Left lung (tissue), 14 donors: ENCODE measurements at places on chromosomes 1 and 21. TPM values are rescaled to one million over a fixed set of nuclear protein-coding genes. Genes with fewer than 3 reads are reported as not detected.
A peak's percentile ranks its signal among the peaks of the same experiment; 100 is the strongest.

GRCh38 chr1:90382161-90382560 is 334.9 kb downstream of the BARHL2 start:
- H3K27ac ChIP-seq, result no peak overlapping the region
- no peaks in the 10 kb centered on the region for H3K4me1 ChIP-seq
- no peak overlapping the region for H3K4me3 ChIP-seq
- no peaks in the 10 kb centered on the region for H3K27me3 ChIP-seq
- no peaks in the 10 kb centered on the region for H3K36me3 ChIP-seq

GRCh38 chr1:222048094-222048595 is 306.3 kb upstream of the DUSP10 start:
- H3K4me1 ChIP-seq, result no peaks in the 10 kb centered on the region
- no peaks in the 10 kb centered on the region for H3K36me3 ChIP-seq
- H3K27ac ChIP-seq, result no peak overlapping the region
- no peak overlapping the region for H3K4me3 ChIP-seq
- DNase-seq, result no peak
- H3K27me3 ChIP-seq, result no peaks in the 10 kb centered on the region

DNA sequence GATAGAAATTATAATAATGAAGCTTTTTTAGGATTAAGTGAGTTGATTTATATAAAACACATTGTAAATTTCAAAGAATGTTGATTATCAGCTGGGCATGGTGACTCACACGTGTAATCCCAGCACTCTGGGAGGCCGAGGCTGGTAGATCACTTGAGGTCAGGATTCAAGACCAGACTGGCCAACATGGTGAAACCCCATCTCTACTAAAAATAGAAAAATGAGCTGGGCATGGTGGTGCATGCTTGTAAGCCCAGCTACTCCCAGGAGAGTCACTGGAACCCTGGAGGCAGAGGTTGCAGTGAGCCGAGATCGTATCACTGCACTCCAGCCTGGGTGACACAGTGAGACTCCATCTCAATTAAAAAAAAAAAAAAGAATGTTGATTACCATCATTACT is 18.4 kb downstream of the ADAMTS1 start:
- no peaks in the 10 kb centered on the region for H3K4me1 ChIP-seq
- no peak for DNase-seq
- H3K36me3 ChIP-seq, result no peaks in the 10 kb centered on the region
- H3K27me3 ChIP-seq, result no peaks in the 10 kb centered on the region
- H3K4me3 ChIP-seq, result no peak overlapping the region

- no peaks in the 10 kb centered on the region for H3K36me3 ChIP-seq
- no peak overlapping the region for H3K4me3 ChIP-seq
- no peaks in the 10 kb centered on the region for H3K27me3 ChIP-seq
- H3K27ac ChIP-seq, result no peak overlapping the region
- no peaks in the 10 kb centered on the region for H3K4me1 ChIP-seq
- DNase-seq, result no peak
These were observed 343.1 kb upstream of the DUSP10 start for GRCh38 chr1:222084996-222085395.

DNA sequence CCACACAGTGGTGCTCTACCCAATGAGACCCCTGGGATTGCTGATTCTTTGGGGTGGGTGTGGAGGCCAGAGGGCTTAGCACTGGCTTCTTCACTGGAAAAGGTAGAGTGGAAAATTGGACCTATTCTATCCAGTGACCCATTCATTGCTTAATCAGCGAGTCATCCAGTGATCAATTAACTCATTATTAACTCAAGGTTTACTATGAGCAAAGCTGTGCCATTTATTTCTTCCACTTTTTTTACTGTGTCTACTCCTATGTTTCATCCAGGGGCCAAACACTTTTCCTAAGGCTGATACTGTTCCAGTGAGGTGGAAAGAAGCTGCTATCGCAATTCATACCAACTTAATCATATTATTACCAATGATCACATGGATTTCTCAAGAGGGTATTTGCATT is 363.9 kb downstream of the RPS6KC1 start:
- H3K27ac ChIP-seq, result no peak overlapping the region
- H3K4me1 ChIP-seq, result no peaks in the 10 kb centered on the region
- no peaks in the 10 kb centered on the region for H3K27me3 ChIP-seq
- H3K36me3 ChIP-seq, result no peaks in the 10 kb centered on the region

DNA sequence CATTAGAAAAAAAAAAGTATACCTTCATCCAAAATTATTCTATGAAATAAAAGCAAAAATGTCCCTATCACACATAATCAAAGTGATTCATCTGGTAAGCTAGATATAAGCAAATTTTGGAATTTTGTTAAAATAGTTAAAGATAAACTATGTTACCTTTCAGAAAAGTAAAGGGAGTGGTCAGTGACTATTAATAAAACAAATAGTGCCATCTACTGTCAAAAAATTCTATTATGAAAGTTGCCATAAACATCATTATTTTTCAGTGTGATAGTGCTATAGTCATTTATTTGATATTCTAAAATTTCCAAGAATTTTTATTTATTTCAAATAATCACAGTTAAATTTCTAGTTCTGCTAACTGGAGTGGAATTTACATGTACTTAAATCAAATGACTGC is 803.7 kb downstream of the KCNT2 start:
- H3K36me3 ChIP-seq, result no peaks in the 10 kb centered on the region
- DNase-seq, result no peak
- no peak overlapping the region for H3K27ac ChIP-seq
- no peaks in the 10 kb centered on the region for H3K4me1 ChIP-seq

DNA sequence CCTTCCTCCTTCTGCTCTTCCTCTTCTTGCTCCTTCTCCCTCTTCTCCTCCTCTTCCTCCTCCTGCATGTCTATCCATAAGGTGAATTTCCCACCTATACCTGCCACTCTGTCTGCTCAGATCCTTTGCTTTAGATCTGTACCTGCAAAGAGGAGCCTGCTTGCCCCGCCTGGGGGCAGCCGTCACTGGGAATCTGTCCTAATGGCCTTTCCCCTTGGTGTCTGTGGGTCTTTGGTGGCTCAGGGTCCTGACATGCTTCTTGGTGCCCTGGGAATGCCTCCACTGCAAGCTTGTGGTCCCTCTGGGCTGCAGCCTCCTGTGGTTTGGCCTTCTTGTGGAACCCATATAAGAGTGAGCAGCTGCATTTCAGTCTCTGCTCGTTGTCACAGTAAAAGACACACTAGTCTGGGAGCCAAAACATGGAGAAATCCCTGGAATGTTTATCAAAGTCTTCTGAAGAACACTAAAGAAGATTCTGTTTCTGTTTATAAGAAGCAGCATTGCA is 79.5 kb upstream of the CSF3R start:
- H3K27me3 ChIP-seq, result peaks cover 5% of the 10 kb centered on the region
- H3K4me1 ChIP-seq, result no peaks in the 10 kb centered on the region
- DNase-seq, result no peak
- no peak overlapping the region for H3K27ac ChIP-seq

GRCh38 chr1:234871710-234872271 is 256.8 kb downstream of the TOMM20 start:
- H3K27me3 ChIP-seq, result no peaks in the 10 kb centered on the region
- DNase-seq, result no peak
- H3K4me3 ChIP-seq, result no peak overlapping the region
- no peaks in the 10 kb centered on the region for H3K36me3 ChIP-seq
- H3K27ac ChIP-seq, result no peak overlapping the region

GRCh38 chr1:227549892-227550291 is 13.5 kb upstream of the ZNF678 start:
- DNase-seq, result no peak
- H3K4me3 ChIP-seq, result no peak overlapping the region
- H3K27me3 ChIP-seq, result no peaks in the 10 kb centered on the region

DNA sequence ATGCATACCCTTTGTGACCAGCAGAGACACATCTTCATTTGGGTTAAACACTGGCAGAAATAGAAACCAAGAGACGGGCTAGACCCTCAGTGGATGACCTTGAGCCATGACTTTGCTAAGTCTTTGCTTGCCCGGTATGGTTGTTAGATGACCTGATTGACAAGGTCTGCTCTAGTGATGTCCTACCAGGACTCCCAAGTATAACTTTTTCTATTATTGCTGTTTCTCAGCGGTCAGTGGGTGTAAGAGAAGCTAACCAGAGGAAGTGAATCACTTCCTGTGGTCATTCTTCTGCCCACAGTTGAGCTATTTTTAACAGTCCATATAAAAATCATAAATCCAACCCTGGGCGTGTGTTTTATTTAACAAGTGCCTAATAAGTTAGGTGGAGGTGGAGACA is 126.2 kb upstream of the ETS2 start:
- no peak for DNase-seq
- no peaks in the 10 kb centered on the region for H3K27me3 ChIP-seq
- H3K4me3 ChIP-seq, result no peak overlapping the region
- peaks cover 17% of the 10 kb centered on the region for H3K4me1 ChIP-seq
- H3K27ac ChIP-seq, result no peak overlapping the region

GRCh38 chr1:41641475-41641814 is 157.0 kb upstream of the EDN2 start:
- no peak overlapping the region for H3K4me3 ChIP-seq
- no peaks in the 10 kb centered on the region for H3K27me3 ChIP-seq
- H3K36me3 ChIP-seq, result no peaks in the 10 kb centered on the region
- no peak overlapping the region for H3K27ac ChIP-seq

GRCh38 chr1:206066479-206067171 is 13.7 kb downstream of the RHEX start:
- H3K27ac ChIP-seq, result no peak overlapping the region
- no peak for DNase-seq
- no peak overlapping the region for H3K4me3 ChIP-seq
- H3K4me1 ChIP-seq, result peaks cover 15% of the 10 kb centered on the region
- no peaks in the 10 kb centered on the region for H3K27me3 ChIP-seq
- no peaks in the 10 kb centered on the region for H3K36me3 ChIP-seq

DNA sequence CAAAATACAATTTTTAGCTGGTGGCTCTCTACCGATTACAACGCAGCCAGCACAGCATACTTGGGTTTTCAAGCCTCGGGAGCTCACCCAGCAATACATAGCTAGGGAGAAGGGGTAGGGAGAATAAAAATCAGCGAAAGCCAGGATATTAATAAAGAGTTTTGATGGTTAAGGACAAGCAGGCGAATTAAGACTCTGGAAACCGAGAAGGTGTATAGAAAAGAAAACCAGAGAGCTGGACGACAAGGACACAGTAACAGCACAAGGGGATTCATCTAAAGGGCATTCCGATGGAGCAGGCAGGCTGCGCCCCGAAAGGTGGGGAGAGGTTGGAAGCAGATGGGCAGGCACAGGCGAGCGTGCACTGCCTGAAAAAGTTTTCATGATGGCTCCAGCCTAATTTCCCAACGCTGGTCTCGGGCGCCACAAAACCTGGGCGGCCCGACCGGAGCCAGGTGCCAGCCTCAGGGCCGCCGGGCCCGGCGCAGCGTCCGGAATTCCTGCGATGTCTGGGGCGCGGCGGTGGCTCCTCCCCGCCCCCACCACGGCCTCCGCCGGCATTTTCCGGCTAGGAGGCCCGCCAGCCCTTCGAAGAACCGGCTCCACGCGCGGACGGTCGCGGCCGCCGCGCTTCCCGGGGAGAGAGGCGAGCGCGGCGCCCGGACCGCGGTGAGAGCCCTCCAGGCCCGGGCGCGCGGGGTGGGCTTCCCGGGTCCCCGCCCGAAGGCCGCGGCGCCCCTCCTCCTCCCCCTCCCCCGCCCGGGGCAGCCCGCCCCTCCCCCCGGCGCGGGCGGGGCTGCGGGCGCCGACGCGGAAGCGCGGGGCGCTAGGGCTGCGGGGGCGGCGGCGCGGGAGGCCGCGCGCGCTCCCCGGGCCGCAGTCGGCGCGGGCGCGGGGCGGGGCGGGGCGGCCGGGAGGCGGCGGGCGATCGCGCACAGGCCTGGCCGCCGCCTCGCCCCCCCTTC is 774 bp upstream of the DYRK1A start:
- no peaks in the 10 kb centered on the region for H3K27me3 ChIP-seq
- peak overlapping the region; percentile 100 for H3K27ac ChIP-seq
- peak; percentile 70 for DNase-seq
- H3K4me3 ChIP-seq, result peak overlapping the region; percentile 49
- peaks cover 31% of the 10 kb centered on the region for H3K4me1 ChIP-seq

- H3K36me3 ChIP-seq, result no peaks in the 10 kb centered on the region
- H3K27me3 ChIP-seq, result no peaks in the 10 kb centered on the region
- no peak overlapping the region for H3K27ac ChIP-seq
- no peak for DNase-seq
- H3K4me3 ChIP-seq, result no peak overlapping the region
- H3K4me1 ChIP-seq, result peaks cover 8% of the 10 kb centered on the region
These were observed 152.8 kb upstream of the DPT start for GRCh38 chr1:168881656-168882260.

DNA sequence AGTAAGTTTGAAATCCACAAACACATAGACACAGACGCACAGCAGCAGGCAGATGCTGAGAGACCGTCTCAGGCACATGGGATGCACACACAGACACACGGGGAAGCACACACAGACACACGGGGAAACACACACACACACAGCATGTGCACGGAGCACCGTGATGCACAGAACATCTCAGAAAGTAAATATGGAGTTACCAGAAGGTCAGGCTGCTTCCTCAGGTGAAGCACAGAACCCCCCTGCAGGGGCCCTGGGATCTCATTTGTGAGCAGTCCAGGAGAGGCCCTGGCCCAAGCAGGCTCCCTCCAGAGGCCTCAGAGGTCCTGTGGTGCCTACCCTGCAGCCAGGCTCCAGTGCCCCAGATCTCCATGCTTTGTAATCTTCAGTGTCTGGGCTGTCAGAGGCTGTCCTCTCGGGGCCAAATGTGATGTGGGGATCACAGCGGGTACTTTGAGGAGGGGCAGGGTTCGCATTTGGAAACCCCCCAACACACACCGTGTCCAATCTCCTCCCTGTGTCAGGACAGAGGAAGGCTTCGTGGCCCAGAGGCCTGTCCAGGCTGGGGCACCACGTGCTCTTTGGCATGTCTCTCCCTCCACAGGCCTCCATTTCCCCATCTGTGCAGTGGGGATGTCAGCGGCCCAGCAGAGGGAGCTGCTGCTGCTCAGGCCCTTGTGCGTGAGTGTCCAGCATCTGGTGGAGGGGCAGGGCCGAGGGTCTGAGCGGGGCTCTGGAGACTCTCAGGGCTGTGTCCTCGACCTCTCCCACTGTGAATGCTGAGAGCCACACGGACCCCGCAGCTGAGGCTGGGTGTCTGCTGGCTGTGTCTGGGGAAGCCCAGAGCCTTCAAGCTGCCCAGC is 23.0 kb upstream of the PRSS38 start:
- no peaks in the 10 kb centered on the region for H3K36me3 ChIP-seq
- no peaks in the 10 kb centered on the region for H3K27me3 ChIP-seq
- peak; percentile 68 for DNase-seq
- peaks cover under 1% of the 10 kb centered on the region for H3K4me1 ChIP-seq
- H3K4me3 ChIP-seq, result no peak overlapping the region
- no peak overlapping the region for H3K27ac ChIP-seq

GRCh38 chr1:117719004-117719403 is 113.2 kb downstream of the TENT5C start:
- no peak for DNase-seq
- no peak overlapping the region for H3K27ac ChIP-seq
- H3K36me3 ChIP-seq, result no peaks in the 10 kb centered on the region

The CRP gene
- not detected for total RNA-seq

The SPRR2G gene
- not detected for total RNA-seq

The TMOD4 gene
- total RNA-seq, result 0.97 TPM

The AKR7A3 gene
- total RNA-seq, result 0.52 TPM

The RBM11 gene
- total RNA-seq, result 1.4 TPM

The HLX gene
- 22.6 TPM for total RNA-seq

The ADORA1 gene
- 1.6 TPM for total RNA-seq
